ENCODE measurements at places on chromosomes 4 and X.

- no peak for DNase-seq
These were observed 67.6 kb downstream of the PDGFRA start for GRCh38 chr4:54296548-54297203.

DNA sequence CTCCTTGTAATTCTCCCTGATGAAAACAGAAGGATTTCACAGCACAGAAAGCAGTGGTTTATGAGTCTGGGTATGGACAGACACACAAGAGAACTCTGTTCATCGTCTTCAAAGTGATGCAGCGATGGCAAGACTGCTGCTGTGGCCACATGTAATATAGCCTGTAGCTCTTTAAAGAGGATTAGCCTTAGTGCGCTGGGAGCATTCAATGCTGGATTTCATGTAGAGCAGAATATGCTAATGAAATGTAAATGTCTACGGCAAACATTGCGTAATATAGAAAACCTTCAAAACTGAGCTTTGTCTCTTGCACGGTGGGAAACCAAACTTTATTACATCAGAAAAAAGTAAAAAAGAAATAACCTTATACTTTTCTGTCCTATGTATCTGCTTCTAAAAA lies 42.9 kb downstream of the ALPK1 start:
- no peak for DNase-seq

DNA sequence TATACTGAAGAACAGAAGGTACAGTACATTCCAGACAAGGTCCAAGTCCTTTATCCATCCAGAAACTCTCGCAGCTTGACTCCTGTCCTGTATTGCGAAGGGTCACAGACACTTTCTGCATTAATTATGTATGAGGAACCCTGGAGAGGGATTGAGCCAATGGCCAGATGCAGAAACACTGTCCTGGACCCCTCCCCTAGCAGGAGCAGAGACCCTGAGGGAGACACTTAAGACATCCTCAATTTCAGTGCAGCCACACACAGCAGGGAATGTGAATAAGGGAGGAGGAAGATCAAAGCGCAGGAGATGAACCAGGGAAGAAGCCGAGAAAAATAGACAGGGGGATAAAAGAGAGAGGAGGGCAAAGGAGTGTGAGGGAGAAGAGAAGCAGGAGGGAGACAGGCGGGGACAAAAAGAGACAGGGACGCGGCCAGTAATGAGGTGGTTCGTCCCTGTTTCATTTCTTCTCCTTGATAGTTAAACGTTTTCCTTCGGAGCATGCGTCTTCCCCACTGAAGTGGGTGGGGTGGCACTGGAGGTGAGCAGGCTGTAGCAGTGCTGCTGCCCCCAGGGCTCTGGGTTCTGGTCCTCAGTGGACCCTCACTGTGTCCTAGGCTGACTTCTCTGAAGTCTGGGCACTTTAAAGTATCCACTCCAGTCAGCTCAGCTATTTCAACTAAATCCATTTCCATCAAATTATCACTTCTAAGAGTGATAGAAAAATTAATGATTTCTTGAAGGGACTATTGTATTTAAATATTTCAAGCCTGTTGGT lies 356.4 kb upstream of the NOCT start:
- no peak for DNase-seq

GRCh38 chr4:130484826-130485225 lies 1388.9 kb downstream of the C4orf33 start:
- DNase-seq: no peak

- DNase-seq: no peak
These were observed 23.9 kb upstream of the NWD2 start for GRCh38 chr4:37220685-37221084.

GRCh38 chr4:8316911-8317351 lies 47.4 kb downstream of the HTRA3 start:
- DNase-seq: no peak

DNA sequence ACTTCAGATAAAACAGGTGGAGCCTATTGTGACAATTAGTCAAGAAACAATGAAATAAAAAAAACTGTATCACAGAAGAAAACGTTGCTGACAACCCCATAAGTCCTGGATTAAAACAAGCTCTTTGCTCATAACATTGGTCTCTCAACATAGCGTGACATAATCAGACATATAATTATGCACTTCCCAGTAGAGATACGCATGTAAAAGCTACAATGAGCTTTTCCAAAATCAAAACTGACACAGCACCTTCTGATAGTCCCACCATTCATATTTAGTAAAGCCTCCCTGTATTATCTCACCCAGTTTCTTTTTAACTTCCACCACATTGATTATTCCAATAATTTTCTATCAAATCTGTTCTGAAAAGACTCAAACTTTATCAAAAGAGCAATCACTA lies 372.1 kb upstream of the SMIM31 start:
- DNase-seq: no peak

DNA sequence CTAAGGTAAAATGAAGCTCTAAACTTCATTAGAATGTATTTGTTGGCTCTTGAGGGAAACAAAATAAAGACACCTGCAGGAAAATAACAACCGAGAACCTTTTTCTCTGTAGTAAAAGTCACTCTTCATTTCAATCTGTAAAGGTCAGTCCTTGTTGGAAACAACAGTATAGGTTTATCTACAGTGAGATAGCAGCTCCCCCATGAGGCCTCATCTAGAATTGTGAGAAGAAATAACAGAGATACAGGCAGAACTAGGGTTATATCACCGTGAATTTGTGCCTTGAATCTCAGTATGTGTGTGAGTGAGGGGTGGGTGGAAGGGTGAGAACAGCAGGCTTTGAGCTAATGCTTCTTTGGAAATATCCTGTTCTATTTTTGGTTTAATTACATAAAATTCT lies 107.8 kb upstream of the FMR1 start:
- no peak for DNase-seq

DNA sequence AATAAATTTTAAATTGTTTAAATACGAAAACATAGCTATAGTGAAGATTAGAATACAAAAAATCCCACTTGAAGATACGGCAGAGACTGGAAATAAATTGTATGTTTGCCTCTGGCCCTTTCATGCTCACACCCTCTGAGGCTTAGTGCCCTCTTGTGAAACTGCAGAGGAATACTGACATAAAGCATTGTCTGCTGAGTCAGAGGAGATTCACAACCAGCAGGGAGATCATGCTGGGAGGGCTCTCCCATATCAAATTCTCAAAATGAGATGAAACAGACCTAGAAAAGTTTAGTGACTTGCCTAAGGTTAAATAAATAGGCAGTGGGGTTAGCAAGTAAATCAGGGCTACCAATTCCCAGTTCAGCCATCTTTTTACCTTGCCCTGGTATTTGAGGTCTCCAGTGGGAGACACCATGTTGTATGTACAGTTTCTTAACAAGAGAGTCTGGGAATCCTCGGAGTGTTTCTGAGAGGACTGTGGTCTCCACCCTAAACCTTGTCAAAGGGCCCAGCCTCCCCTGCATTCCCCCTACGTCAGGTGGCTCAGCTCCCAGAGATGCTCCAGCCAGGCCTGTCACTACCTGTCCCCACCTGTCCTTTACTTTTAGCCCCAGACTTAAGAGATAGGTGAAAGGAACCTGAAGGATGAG lies 581.4 kb upstream of the DIPK2B start:
- no peak for DNase-seq

GRCh38 chr4:99362768-99363167 lies 10.2 kb upstream of the ADH1C start:
- DNase-seq: no peak

- DNase-seq: no peak
These were observed 532.7 kb downstream of the GRXCR1 start for GRCh38 chr4:43425206-43425605.

GRCh38 chr4:27666943-27667342 lies 806.3 kb downstream of the STIM2 start:
- no peak for DNase-seq

DNA sequence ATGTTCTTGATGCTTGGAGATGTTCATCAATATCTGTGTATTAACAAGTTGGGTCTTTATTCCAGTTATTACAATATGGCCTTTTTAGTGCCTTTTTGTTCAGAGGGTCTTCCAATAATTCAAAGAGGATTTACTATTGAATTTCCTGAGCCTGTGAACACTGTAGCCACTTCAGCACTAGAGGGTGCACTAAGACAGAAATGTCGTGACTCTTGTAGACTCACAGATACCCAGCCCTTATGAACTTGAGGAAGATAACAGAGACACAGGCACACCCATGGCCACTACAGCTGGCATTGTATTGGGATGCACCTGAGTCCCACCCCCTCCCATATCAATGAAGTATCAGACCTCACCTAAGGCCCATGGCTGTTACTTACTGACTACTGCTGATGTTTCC lies 54.4 kb upstream of the ACTRT1 start:
- DNase-seq: peak; percentile 1

- DNase-seq: no peak
These were observed 7.5 kb downstream of the WDR1 start for GRCh38 chr4:10108818-10109783.

DNA sequence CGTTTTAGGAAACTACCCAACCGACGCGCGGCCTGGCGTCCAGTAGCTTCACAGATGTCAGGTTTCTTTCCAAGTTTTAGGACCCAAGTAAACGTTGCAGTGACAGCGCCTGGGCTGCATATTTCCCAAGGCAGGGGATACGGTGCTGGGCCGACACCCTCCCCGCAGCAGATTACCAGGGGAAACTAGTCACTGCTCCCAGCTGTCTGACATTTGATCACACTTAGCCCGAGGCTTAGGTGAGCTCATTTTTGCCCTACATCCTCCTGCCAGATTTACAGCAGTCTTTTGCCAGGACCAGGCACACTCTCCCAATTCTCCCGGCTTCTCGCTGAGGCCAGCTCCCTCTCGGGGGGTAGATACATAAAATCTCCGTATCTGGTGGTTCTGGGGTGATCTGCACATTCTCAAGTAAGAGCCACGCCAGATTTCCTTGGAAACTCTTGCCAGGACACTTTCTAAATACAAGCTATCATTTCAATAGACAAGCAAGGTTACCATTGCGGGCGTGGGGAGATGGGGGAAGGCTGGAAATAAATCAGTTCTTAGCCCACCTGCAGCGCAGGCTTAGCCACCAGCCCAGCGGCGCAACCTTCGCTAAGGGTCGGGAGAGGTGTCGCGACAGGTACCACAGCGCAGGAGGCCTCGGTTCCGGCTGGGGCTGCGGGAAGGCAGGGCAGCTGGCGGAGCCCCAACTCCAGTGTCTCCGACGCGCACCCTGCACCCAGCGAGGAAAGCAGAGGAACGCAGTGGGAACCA lies 2.5 kb upstream of the SOX3 start:
- no peak for DNase-seq

GRCh38 chr4:32180086-32180485 lies 1459.9 kb downstream of the PCDH7 start:
- no peak for DNase-seq

- DNase-seq: no peak
These were observed 39.2 kb upstream of the ARHGAP6 start for GRCh38 chrX:11704725-11705495.

- no peak for DNase-seq
These were observed 9.9 kb downstream of the CPEB2 start for GRCh38 chr4:15012017-15012788.

- DNase-seq: no peak
These were observed 824 bp upstream of the UGDH start for GRCh38 chr4:39528061-39528465.

DNA sequence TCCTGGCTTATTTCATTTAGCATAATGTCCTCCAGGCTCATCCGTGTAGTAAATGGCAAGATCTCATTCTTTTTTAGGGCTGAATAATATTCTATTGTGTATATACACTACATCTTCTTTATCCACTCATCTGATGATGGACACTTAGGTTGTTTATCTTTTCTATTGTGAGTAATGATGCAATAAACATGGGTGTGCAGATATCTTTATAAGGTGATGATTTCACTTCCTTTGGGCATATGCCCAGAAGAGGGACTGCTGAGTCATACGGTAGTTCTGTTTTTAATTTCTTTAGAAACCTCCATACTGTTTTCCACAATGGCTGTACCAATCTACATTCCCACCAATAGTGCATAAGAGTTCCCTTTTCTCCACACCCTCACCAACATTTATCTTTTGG lies 317.6 kb upstream of the CNKSR2 start:
- DNase-seq: no peak

GRCh38 chr4:159367781-159368080 lies 264.9 kb downstream of the RAPGEF2 start:
- no peak for DNase-seq

DNA sequence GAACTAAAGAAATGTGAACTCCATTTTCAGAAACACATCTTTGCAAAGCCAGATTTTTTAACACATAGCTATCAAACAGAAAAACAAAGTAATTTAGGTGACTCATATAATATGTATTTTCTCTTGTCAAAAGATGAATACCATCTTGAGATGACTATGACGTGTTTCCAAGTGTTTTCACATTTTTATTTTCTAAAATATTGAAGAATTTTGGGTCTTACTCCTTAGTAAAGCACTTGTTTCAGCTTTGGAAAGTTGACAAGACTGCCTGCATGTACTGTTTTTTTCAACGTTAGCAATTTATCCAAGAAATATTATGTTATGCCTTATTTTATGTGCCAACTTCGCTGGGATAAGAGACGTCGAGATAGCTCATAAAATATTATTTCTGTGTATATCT lies 733.9 kb upstream of the EPHA5 start:
- DNase-seq: no peak

GRCh38 chr4:7960790-7961655 lies 21.4 kb upstream of the AFAP1 start:
- DNase-seq: no peak

GRCh38 chr4:25856756-25857155 lies 6.0 kb downstream of the SEL1L3 start:
- DNase-seq: no peak

DNA sequence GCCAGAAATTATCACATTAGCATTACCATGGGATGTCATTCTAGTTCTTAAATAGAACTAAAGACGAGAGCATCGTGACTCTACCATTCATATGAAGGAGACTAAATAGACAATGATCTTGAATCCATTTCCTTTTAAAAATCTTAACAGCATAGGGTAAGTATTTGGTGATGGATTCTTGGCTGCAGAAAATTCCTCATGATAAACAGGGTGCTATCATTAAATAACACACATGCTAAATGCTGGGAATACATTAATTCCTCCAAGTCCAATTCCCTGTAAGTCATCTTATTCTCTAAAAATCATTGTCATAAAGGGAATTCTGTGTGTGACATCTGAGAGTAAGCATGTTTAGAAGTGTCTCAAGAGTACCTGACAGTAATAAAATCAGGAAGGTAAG lies 470.4 kb upstream of the MAGEB2 start:
- no peak for DNase-seq

GRCh38 chrX:140502491-140503237 lies 2.2 kb downstream of the SOX3 start:
- no peak for DNase-seq

DNA sequence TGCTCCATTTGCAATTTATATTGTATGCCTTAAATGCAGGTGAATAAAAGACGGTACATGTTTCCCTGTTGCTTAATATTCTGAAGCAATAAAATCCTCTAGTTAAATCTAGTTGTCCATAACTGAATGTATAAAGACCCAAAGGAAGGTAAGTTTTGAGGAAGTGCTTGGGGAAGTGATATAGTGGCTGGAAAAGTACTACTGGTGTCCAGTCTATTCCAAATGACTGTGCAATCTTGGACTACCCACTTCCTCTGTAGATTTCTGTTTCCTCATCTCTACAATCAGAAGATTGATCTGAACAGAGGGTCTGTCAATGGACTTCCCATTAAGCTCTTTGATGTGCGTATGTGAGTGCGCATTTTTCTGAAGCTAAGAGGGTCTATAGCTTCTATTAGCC lies 17.0 kb downstream of the SNCA start:
- no peak for DNase-seq
